Left cardiac atrium (tissue), 4 donors: ENCODE measurements at places on chromosomes 3 and 15. TPM values are rescaled to one million over a fixed set of nuclear protein-coding genes. Genes with fewer than 3 reads are reported as not detected.

DNA sequence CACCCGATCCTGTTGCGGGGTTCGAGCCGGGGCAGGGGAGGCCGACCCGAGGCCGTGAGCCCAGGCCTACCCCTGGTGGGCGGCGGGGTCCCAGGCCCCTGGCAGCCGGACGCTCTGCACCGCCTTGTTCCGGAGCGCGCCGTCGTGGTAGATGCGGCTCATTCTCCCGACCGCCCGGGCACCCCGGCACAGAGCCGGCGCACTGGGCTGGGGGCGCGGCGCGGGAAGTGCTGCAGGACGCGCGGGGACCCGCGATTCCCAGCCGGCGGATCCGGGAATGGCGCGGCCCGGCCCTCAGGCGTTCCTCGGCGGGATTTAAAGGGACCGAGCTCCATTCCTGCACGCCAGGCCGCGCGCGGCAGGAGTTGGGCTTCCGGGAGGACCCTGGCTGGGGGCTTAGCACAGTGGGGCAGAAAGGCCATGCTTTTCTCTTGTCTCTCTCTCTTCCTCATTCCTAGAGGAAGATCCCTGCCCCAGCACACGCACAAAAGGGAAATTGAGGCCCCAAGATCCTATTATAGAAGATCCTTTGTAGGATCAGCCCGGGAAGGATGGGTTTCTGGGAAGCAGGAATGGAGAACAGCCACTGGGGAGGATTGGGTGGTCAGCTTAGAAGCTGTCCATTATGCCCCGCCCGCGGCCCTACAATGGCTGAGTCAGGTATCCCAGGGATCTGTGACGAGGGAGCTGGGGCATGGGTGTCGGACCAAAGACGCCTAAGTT, at the start of gene ARPIN:
Gene ARPIN, minus strand, starts transcription at position 279 of the 723 bp plus-strand sequence. Its CDS starts 117 bp downstream, at position 162.
- DNase-seq: peak; percentile 73

DNA sequence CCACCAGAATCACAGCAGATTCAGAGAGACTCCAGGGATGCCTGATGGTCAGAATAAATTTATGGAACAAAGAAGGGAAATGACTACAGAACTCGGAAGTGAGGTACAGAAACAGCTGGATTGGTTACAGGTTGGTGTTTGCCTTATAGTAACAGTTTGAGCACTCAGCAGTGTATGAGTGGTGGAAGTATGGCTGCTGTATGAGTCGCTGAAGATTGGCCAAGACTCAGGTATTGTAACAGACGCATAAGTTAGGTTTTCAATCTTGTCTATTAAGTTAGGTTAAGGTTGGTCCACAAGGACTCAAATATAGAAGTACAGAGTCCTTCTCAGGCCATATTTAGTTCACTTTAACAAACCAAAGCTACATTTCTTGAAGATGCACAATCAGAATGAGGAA, 33.1 kb downstream of the ATP13A5 start:
- DNase-seq: no peak

CASR gene
- not detected for total RNA-seq

- no peak for DNase-seq
These were observed 36.9 kb upstream of the RYK start for GRCh38 chr3:134287512-134287911.

DNA sequence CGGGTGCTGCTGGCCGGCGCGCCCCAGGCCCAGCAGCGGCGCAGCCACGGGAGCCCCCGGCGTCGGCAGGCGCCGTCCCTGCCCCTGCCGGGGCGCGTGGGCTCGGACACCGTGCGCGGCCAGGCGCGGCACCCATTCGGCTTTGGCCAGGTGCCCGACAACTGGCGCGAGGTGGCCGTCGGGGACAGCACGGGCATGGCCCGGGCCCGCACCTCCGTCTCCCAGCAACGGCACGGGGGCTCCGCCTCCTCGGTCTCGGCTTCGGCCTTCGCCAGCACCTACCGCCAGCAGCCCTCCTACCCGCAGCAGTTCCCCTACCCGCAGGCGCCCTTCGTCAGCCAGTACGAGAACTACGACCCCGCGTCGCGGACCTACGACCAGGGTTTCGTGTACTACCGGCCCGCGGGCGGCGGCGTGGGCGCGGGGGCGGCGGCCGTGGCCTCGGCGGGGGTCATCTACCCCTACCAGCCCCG, 777 bp downstream of the LOXL1 start:
- DNase-seq: peak; percentile 67

GOLGA8M gene
- 2.5 TPM for total RNA-seq

GRCh38 chr15:34999906-35000305, 11.8 kb upstream of the ZNF770 start:
- no peak for DNase-seq
